ENCODE measurements at places on chromosomes 7 and 10.

- DNase-seq, result no peak
Measured at GRCh38 chr10:66678521-66678920, 247.3 kb upstream of the LRRTM3 start.

DNA sequence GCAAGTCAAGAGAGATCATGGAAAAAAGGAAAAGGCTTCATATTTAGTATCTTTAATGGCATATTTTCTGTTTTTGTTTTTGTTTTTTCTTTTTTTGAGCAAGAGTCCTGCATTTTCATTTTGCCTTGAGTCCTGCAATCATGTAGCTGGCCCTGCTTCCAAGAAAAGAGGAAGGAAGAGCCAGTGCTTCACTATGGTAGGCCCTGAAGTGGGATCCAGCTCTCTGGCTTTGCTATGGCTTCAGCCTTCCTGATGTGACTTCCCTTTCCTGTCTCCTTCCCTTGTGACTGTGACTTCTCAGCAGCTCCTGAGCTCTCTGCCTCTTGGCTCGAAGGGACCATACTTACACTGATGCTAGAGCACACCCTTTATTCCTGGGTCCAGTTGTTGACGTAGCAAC, 512.3 kb downstream of the INHBA start:
- DNase-seq, result no peak

- DNase-seq, result no peak
Measured at GRCh38 chr10:71398976-71399375, 2.3 kb downstream of the CDH23 start.

- DNase-seq, result no peak
Measured at GRCh38 chr10:79940431-79940830, 8.5 kb downstream of the SFTPD start.

GRCh38 chr10:79883986-79884385, 57.4 kb downstream of the NUTM2E start:
- no peak for DNase-seq

DNA sequence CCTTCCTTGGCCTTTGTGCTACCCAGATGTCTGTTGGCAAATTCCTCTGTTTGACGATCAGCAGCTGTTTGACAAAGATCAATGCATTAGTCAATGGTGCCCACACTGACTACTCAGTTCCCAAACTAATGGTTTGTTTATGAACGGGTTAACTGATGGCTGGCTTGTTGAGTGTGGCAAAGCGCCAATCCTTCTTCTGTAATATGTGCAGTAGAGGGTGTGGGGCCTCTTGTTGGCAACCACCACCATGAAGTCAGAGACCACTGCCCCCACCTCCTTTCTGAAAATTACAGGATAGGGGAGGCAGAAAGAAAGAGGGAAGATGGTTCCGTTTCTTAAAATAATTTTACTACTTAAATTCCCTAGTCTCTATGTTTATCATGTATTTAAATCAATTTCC, 2.6 kb upstream of the PLCE1 start:
- no peak for DNase-seq

DNA sequence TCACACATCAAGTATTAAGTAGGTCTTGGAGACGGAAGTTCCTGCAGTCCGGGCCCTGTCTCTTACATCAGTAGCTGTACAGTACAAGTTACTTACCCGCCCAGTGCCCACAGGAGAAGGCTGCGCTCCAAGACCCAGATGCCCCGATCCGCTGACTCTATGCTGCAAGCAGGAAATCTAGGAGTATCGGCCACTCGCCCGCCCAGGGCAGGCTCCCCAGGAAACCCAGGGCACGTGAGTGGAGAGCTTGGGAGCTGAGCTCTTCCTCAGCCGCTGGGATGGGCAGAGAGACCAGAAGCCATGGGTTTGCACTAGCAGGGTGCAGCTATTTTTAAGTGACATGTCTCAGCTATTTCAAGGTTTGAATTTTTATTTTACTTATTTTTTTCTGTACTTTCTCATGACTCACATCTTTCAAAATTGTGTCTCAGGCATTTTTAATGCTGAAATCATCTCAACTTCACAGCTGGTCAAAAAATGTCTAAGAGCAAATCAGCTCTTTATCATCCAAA, 1.9 kb upstream of the GPER1 start:
- no peak for DNase-seq

DNA sequence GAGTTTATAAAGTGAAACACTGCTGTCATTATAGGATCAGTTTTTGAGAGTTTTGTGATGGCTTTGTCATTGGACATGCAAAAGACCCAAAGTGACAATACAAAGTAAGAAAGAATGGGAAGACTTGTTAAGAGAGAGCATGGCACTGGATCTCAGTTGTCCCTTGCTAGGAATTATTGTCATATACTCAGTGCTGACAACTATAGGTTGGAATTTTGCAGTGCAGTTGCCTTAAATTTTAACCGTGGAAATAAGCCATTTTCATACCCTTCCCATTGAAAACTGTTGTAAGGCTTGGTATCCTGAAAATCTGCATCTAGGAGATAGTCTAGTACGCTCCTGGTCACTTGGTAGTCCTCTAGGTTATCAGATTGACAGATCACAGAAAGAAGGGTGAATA, 1156.7 kb downstream of the GATA3 start:
- DNase-seq, result no peak

- no peak for DNase-seq
Measured at GRCh38 chr7:52088008-52088901, 771.6 kb upstream of the COBL start.

DNA sequence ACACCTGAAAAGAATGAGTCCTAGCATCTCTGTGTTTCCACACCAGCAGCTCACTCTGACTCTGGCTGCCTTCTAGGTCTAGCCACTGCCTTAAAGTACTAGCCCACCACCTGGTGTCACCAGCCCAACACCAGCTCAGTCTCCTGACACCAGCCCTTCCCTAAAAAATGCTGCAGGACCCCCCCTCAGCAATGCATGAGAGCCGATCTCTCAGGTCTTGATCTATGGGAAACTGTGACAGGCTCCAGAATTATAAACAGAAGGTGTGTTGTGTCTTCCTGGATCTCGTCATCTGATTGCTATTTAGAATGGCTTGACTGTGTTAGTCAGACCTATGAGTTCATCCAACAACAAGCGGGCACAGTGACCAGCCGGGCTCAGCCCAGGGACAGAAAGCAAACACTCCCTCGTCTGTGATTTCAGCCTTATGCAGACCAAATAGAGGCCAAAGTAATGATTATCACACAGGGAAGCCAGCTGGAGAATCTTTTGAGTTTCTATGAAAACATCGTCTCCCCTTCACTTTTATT, 66.6 kb downstream of the CUBN start:
- DNase-seq, result peak; percentile 35
